CD4-positive, alpha-beta T cell treated with Interleukin-4 for 1 hour (primary cell): ENCODE measurements at places on chromosomes 12 and 14.

DNA sequence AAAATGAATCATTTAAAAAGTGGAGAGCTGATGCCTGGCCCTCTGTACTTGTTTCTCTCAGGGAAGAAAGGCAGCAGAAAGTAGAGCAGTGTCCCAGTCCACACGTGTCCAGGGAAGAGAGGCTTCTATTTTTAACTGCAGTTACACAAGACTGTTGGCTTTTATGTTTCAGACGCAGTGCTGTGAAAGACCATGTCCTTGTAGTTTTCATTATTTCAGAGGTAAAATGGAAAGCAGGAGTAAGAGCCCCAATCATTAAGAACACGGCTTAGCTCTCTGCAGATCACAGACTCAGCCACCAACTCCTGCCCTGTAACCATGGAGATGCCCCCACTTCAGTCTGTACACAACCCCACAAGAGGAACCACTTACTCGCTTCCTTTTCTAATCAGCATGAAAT, 336.3 kb downstream of the DAD1 start:
- no peak for DNase-seq

DNA sequence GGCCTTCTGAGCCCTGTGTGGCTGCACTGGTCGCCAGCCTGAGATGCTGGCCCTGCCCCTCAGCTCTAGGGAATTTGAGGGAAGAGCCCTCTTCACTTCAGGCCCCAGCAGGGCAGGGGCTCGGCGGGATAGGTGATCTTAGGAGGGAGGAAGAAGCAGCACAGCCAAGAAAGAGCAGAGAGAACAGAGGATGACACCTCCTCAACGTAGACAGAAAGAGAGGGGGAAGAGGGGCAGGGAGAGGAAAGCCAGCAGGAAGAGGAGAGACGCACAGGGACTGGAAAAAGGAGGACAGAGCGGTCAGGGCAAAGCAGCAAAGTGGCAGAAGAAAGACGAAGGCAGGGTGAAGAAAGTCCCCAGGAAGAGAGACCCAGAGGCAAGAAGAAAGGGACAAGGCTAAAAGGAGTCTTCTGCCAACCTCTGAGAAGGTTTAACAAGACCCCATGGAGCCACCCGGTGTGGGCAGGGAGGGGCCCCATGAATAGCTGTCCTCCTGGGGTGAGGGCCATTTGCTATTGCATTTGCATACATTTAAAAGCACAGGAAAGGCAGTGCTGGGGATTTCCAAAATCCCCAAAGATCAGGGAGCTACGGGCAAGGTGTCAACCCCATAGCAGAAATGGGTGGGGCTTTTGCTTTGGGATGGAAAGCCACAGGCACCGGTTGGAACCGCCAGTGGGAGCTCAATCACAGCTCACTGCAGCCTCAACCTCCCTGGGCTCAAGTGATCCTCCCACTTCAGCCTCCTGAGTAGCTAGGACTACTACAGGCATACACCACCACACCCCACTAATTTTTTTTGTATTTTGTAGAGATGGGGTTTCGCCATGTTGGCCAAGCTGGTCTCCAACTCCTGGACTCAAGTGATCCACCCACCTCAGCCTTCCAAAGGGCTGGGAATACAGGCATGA, 22.7 kb downstream of the CMKLR1 start:
- no peak for DNase-seq

GRCh38 chr14:76918782-76919394, 92.7 kb downstream of the LRRC74A start:
- peak; percentile 30 for DNase-seq

DNA sequence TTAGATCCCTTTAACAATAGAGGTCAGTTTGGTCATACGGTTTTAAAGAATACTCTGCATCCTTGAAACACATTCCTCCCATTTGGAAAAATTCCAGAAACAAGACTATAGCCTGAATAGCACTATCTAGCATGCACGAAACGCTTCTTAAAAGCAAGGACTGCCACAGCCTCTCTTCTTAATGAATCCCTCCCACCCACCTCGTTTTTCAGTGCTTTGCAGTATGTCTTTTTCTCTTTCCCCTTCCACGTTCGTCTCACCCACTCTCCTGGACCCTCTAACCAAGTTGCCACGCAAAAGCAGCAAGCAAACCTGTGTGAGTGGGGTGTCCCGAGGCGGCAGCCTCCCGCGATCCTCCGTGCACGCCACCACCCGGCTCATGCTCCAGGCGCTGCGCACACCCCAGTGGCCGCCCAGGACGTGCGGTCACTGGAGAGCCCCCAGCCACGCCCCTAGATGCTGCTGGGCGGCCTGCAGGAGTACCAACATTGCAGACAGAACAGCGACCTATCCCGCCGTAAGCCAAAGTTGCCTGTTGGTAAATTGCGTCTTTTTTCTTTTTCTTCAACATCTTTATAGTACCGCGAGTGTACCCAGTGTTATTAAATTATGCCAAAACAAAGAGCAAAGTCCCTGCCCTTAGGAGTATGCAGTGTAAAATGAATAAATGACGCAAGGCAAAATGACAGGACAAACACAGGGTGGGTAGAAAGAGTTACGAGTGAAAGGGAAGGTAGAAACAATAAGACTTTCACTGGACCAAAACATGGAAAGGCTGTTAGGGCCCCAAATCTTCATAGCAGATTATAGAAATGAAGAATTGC, at the start of gene SLC38A4:
TSS of gene SLC38A4 (minus strand) at position 407 of the 824 bp plus-strand sequence. CDS start 32,926 bp downstream, outside the sequence.
- no peak for DNase-seq

- no peak for DNase-seq
Observed at GRCh38 chr14:99537399-99537798, 56.2 kb downstream of the CCNK start.

- no peak for DNase-seq
Observed at GRCh38 chr14:77275041-77275580, 4.1 kb upstream of the NGB start.

- DNase-seq, result peak; percentile 43
Observed at GRCh38 chr12:81644503-81644902, 114.6 kb downstream of the PPFIA2 start.

DNA sequence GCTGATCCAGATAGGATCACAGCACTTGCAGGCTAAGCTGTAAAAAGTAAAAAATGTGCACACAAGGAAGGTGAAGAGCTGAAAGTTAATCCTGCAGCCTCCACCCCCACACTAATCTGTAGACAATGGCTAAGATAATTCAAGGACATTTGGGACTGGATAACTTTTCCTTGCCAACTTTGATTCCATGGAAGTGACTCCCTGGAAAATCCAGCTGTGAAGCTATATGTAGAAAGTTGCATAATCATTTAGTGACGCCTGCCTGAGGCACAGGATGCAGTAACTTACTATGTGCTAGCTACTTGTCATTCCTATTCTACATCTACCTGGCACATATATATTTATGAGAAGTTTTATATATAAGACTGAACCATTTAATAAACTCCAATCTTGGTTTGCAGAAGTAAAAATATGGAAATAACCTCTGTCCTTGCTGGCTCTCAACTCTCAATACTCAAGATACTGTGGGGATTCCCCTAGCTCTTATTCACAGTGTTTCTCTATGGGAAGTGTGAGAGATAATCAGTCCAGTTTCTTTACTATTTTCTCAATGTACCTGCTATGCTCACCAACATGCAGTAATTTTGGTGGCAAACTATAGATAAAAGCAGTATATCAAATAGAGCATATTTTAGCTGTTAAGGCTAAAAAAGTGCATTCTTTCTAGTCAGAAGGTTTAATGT, 14.8 kb downstream of the LDHB start:
- no peak for DNase-seq

DNA sequence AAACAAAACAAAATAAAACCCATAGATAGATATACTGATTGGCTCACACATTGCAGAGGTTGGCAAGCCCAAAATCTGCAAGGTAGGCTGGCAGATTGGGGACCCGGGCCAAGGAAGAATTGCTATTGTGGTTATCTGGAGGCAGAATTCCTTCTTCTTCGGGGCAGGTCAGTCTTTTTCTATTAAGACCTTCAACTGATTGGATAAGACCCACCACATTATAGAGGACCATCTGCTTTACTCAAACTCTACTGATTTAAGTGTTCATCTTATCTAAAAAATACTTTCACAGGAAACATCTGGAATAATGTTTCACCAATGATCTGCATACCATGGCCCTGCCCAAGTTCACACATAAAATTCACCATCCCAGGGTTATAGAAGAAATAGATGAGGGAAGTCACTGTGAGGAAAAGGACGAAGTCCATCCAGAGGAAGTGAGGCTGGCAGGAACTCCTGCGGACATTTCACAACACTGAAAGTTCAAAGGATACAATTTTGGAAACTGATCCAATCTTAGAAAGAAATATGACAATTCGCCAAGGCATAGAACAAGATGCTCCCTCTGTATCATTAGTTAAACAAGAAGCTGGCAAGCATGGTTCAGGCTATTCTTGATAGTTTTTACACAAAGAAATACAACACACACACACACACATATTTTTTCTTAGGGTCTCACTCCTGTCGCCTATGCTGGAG, 127.6 kb upstream of the MED13L start:
- DNase-seq, result no peak

GRCh38 chr12:12788675-12789368, 3.4 kb downstream of the APOLD1 start:
- DNase-seq, result peak; percentile 80

DNA sequence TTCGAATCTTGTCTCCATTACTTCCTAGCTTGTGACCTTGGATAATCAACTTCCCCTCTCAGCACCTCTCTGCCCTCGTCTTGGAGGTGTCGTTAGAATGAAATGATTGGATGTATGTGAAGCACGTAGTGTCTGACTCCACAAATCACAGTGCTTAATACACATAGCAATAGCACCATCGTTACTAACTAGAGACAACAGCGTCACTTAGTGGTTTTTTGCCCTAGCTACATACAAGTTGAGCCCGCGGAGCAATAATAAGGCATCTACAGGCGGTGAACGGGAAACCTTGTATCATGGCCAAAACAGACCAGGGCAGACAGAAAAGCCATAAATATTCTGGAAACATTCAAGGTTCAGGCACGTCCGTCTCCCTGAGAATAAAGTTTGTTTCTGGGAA, 154.9 kb downstream of the ASCL4 start:
- DNase-seq, result no peak

GRCh38 chr12:1970331-1970900, 33.8 kb downstream of the DCP1B start:
- DNase-seq, result no peak

DNA sequence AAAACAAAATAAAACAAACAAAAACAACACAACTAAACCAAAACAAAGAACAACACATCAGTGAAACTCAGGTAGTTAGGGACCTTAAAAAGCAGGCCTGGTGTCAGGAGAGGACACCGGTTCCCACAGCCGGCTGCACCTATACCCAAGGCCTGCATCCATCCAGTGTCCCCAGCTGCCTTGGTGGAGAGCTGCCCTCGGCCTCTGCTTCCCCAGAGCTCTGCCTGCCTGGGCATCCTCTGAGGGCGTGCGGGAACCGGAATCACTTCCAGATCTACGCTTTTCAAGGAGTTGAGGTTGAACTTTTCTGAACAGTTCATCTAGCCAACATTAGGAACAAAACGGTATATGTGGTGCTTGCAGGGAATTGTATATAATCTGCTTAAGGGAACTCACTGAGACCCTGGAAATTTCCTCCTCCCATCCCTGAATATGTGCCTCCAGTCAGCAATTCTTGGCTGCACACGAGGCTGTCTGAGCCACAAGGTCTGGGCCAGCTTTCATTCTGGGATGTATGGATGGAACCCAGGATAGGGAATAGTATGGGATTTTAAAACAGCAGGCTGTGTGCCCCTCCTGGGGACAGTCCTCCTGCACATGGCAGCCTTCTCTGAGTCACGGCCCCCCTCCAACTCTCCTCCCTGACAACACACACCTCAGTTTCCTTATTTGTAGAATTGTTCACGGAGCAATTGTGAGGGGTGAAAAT, 319.0 kb upstream of the RTL1 start:
- DNase-seq, result no peak

DNA sequence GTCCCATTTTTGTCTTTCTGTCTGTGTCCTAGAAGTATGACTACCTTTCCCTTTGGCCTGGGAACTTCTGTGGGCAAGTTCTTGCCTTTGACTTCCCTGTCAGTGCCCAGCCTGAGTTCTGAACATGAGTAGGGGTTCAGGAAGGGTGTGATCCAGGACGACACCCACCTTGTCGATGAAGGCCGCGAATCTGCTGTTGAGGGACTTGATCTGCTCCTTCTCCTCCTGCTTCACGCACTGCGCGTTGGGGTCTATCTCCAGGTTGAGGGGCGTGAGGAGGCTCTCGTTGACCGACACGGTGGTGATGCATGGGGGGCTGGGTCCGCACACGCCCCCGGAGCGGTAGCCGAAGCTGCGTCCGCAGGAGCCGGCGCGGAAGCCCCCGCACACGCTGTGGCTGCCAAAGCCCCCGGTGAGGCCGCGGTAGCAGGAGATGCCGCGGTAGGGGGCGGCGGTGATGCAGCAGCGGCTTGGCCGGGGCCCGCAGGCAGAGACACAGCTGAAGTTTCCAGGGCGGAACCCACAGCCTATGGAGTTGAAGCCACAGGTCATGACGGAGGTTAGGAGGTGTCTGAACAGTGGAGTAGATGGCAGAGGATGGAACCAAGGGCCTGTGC, at the start of gene KRT83:
TSS of gene KRT83 (minus strand) at position 615 of the 617 bp plus-strand sequence. CDS start at position 552, 63 bp downstream.
- DNase-seq, result no peak

DNA sequence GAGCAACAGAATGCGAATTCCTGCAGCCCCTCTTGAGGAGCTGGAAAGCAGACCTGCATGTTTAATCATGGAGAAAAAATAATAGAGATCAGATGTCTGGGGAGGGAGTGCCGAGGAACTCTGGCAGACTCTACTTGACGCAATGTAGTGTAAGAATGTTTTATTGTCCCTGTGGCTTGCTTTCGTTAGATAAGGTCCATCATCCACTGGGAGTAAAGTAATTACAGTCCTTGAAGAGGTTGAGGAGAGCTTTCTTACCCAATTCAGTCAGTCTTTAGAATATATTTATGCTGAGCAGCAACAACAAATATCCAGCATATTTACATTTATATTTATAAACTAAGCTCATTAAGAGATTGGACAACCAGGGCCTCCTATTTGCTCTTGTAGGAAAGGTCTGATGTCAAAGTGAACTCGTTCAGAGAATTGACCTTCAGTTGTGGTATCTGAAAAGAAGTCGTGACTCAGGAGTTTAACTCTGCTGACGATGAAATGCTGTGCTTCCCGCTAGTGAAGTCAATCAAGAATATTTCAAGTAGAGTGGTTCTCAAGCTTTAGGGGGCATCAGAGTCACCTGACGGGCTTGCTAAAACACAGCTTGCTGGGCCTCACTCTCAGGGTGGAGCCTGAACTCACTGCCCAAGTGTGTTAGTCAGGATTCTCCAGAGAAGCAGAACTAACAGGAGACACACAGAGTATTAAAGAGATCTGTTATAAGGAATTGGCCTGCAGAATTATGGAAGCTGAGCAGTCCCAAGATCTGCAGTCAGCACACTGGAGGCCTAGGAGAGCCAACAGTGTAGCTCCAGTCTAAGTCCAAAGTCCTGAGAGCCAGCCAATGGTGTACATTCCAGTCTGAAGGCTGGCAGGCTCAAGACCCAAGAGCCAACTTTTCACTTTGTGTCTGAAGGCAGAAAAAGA, 139.3 kb upstream of the LMNTD1 start:
- DNase-seq, result no peak

DNA sequence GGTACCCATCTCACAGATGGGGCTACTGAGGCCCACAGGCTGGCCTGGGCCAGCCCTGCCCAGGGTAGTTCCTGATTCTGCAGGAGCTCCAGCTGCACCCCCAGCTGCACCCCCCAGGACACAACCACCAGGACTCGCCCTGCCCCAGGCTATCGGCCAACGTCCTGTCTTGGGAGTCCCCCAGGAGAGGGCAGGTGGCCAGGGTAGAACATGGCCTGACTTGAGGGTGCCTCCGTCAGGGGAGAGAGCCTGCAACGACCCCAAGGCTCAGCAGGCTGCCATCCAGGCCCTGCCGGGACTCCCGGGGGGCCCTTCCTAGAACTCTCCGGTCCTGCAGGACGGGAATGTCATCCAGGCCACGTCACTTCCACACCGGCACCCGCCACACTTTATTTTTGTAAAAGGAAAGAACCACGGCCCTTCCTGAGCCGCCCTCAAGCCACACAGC, 15.8 kb downstream of the JAG2 start:
- no peak for DNase-seq
